ENCODE measurements at places on chromosomes 7 and 10. TPM values are rescaled to one million over a fixed set of nuclear protein-coding genes. Genes with fewer than 3 reads are reported as not detected.

The INMT gene
- total RNA-seq = not detected

The RTKN2 gene
- 9.7 TPM for total RNA-seq

The LIPN gene
- not detected for total RNA-seq

The PRSS2 gene
- total RNA-seq = not detected

The WNT8B gene
- total RNA-seq = 0.31 TPM

The SPAG6 gene
- total RNA-seq = 0.94 TPM

The SPDYE2 gene
- total RNA-seq = not detected

The GOLGA7B gene
- total RNA-seq = 16.6 TPM

The ADIRF gene
- total RNA-seq = not detected

The TYW1B gene
- 5.3 TPM for total RNA-seq

The OR2AE1 gene
- total RNA-seq = not detected

The CPXM2 gene
- 0.31 TPM for total RNA-seq

The RBP3 gene
- not detected for total RNA-seq

The VAX1 gene
- 2.5 TPM for total RNA-seq

The GNAT3 gene
- not detected for total RNA-seq

The NOS3 gene
- 1.3 TPM for total RNA-seq

The RAPGEF5 gene
- 77.0 TPM for total RNA-seq

The PHYH gene
- total RNA-seq = 11.0 TPM

The OR2A1 gene
- not detected for total RNA-seq

The TEX47 gene
- not detected for total RNA-seq
